ENCODE measurements at places on chromosomes 4 and X. TPM values are rescaled to one million over a fixed set of nuclear protein-coding genes. Genes with fewer than 3 reads are reported as not detected.
A peak's percentile ranks its signal among the peaks of the same experiment; 100 is the strongest.

DNA sequence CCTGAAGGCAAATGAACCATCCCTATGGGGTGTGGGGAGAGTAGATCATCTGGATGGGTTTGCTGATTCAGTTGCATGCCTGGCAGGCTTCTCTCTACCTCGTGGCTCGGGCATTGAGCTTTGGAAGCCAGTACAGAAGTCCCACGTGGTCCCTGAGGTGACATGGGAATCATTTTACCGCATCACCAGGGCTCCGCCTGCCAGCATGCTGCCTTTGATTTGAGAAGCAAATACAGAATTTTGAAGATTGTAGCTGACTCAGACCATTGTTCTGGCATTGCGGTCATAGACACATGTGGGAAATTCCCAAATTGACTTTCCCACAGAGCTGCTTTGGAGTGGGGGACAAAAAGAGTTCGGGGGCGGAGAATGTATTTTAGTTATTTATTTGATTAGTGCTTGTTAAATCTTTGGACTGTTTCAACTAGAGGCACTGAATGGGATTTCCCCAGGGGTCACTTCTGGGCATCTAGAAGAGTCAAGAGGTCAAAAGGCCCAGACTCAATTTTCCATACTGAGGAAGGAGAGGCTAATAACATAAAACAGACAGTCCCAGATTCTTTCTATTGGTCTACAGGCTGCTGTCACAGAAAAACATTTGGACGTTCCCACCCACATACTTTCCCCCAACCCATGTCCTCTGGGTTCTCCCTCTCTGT lies 79.3 kb downstream of the NHSL2 start:
- peaks cover 13% of the 10 kb centered on the region for H3K4me1 ChIP-seq
- DNase-seq, result peak; percentile 34
- H3K27ac ChIP-seq, result peak overlapping the region; percentile 47
- H3K4me3 ChIP-seq, result no peak overlapping the region
- H3K36me3 ChIP-seq, result no peaks in the 10 kb centered on the region
- H3K27me3 ChIP-seq, result no peaks in the 10 kb centered on the region

DNA sequence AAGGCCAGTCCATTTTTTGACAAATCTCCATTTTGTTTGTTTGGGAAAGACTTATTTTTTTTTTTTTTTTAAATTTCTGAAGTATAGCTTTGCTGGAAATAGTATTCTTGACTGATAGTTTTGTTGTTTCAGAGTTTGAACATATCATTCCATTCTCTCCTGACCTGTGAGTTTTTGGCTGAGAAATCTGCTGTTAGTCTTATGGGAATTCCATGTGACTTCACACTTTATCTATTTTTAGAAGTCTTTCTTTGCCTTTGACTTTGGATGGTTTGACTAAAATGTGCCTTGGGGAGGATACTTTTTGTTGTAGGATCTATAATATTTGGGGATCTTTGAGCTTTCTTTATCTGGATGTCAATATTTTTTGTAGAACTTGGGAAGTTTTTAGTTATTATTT lies 10.7 kb upstream of the ADAM29 start:
- DNase-seq, result no peak
- H3K27me3 ChIP-seq, result no peaks in the 10 kb centered on the region
- H3K4me1 ChIP-seq, result no peaks in the 10 kb centered on the region
- no peak overlapping the region for H3K27ac ChIP-seq
- no peaks in the 10 kb centered on the region for H3K36me3 ChIP-seq

GRCh38 chr4:139622901-139623381 lies 42.7 kb upstream of the MGST2 start:
- no peaks in the 10 kb centered on the region for H3K27me3 ChIP-seq
- H3K36me3 ChIP-seq, result no peaks in the 10 kb centered on the region
- H3K27ac ChIP-seq, result no peak overlapping the region

DNA sequence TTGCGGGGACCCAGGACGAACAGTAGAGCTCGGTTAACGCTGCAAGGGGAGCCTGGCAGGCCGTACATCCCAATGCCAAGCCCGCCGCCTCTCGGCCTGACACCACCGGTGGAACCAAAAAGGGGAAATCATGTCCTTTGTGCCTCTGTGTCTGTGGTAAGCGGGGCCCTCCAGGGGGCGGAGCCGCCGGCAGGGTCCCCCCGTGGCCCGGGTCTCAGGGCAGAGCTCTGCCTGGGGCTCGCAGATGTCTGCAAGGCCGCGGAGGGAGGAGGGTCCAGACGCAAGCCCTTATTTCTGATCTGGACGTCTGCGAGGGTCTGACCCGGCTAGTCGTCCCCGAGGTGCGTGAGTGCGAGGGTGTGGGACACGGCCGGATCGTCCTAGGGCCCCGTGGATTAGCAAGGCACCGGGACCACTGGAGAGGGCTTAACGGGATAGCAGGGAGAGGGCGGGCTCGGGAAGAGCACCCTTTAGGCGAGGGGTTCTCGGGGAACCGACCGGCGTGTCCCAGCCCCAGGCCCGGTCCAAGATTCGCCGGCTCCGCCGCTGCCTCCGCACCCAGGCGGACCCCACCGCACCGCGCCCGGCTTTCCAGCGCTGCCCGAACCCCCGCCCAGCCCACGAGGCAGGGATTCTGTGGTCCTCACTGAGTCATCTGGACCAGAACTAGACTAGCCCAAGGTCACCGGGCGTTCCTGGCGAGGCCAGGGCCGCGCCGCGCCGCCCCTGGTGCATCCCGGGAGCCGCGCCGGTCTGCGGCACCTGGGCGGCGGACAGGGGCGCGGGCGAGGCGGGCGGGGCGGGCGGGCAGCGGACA lies 863 bp upstream of the FAM193A start:
- H3K4me1 ChIP-seq, result peaks cover 7% of the 10 kb centered on the region
- H3K27ac ChIP-seq, result peak overlapping the region; percentile 70
- H3K27me3 ChIP-seq, result no peaks in the 10 kb centered on the region
- no peaks in the 10 kb centered on the region for H3K36me3 ChIP-seq
- no peak for DNase-seq
- H3K4me3 ChIP-seq, result peak overlapping the region; percentile 82

GRCh38 chrX:107565931-107566603 lies 62.2 kb upstream of the PRPS1 start:
- H3K4me3 ChIP-seq, result no peak overlapping the region
- H3K36me3 ChIP-seq, result no peaks in the 10 kb centered on the region
- no peaks in the 10 kb centered on the region for H3K27me3 ChIP-seq
- peak; percentile 46 for DNase-seq

The GAGE12H gene
- not detected for total RNA-seq

- no peak overlapping the region for H3K27ac ChIP-seq
- DNase-seq, result peak; percentile 47
- no peaks in the 10 kb centered on the region for H3K36me3 ChIP-seq
- H3K4me3 ChIP-seq, result no peak overlapping the region
- no peaks in the 10 kb centered on the region for H3K27me3 ChIP-seq
Observed at GRCh38 chr4:144906181-144906925, 191.6 kb downstream of the ANAPC10 start.

Data from PC-3 (cell line).